Activated CD4-positive, alpha-beta T cell treated with anti-CD3 and anti-CD28 coated beads, Interleukin-2, amount 50 U/mL, for 24 hours (primary cell): ENCODE measurements at places on chromosomes 2 and 18.

- peak; percentile 2 for DNase-seq
Observed at GRCh38 chr2:202237787-202238233, 587 bp downstream of the SUMO1 start.

DNA sequence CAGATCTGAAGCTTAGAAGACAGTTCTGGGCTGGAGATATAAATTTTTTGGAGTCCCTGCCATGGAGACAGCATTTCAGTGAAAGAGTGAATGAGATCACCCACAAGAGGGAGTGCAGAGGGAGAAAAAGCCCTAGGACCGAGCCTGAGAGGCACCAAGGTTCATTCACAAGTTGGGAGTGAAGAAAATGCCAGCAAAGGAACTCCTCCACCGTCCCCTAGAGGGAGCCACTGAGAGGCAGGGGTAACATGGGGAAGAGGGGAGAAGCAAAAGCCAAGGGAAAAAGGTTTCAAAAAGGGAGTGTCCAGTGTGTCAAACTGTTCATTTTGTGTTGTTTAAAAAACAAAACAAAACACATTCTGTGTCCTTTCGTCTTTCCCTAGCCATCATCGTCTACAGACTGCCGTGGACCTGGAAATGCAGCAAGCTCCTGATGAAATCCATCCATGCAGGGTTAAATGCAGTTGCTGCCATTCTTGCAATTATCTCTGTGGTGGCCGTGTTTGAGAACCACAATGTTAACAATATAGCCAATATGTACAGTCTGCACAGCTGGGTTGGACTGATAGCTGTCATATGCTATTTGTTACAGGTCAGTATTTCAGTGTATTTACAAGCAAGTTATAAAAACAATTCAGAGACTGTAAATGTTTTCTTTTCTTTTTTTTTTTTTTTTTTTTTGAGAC, 19.1 kb downstream of the CYBRD1 start:
- DNase-seq, result no peak

GRCh38 chr2:159712929-159713420, 669 bp downstream of the MARCHF7 start:
- peak; percentile 4 for DNase-seq

DNA sequence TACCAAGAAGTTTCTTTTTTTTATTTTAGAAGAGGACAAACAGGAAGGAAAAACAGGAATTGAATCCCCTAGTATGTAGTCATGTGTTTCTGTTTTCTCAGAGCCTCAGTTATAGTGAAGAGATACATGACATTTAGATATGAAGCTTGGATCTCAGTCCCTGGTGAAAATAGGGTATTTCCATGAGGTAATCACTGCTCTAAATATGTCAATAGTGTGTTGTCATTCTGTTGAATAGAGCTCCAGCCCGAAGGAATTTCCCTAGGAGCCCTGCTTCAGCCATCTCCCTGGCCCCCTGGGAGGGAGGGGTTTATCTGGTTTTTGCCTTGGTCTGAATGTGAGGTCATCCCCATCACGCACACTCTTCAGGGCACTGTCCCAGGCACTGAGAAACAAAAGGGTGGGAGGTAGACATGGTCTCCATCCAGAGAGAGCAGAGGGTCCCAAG, 47.1 kb upstream of the REL start:
- DNase-seq, result no peak
